GM12878 (cell line): ENCODE measurements at places on chromosomes 4 and X. TPM values are rescaled to one million over a fixed set of nuclear protein-coding genes. Genes with fewer than 3 reads are reported as not detected.
A peak's percentile ranks its signal among the peaks of the same experiment; 100 is the strongest.

GRCh38 chr4:183360161-183360919 lies 38.1 kb upstream of the CLDN24 start:
- DNase-seq, result no peak

- DNase-seq, result no peak
Observed at GRCh38 chrX:139202742-139203420, 327.7 kb upstream of the F9 start.

DNA sequence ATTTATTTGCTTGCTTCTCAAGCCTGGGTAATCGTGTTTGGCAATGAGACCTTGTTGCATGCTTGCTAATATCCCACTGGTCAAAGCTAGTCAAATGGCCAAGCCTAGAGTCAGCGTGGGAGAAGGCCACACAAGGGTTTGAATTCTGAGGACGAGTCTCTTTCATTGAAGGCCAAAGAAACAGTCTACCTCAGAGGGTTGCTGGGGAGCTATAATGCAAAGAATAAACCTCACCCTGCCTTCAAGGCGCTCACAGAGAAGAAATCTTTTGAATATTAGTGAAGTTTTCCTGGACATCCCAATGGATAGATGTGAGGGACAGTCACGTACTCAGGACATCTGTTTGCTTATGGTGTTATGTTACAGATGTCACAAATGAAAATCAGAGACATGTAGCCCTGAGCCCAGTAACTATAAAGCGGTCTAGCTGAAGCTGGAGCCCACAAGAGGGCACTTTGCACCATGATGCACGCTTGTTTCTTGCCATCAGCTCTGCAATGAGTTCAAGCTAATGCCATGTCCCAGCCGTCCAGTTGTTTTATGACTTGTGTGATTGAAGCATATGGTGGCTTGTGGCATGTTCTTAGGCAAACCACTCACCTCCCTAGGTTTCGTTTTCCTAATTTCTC lies 1.1 kb upstream of the TLR3 start:
- peak; percentile 25 for DNase-seq

DNA sequence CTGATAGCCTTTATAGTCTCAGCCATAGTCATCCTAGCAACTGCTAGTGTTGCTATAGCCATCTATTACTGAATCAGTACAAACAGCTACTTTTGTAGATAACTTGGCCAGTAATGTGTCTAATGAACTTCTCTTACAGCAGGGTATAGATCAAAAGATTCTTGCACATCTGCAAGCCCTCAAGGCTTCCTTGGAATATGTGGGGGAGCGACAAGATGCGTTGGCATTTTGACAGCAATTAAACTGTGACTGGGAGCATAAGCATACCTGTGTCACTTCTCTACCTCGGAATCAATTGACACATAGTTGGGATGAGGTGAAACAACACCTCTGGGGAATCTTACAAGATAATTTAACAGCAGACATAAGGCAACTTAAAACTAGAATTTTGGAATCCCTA lies 87.6 kb downstream of the TMEM144 start:
- no peak for DNase-seq

DNA sequence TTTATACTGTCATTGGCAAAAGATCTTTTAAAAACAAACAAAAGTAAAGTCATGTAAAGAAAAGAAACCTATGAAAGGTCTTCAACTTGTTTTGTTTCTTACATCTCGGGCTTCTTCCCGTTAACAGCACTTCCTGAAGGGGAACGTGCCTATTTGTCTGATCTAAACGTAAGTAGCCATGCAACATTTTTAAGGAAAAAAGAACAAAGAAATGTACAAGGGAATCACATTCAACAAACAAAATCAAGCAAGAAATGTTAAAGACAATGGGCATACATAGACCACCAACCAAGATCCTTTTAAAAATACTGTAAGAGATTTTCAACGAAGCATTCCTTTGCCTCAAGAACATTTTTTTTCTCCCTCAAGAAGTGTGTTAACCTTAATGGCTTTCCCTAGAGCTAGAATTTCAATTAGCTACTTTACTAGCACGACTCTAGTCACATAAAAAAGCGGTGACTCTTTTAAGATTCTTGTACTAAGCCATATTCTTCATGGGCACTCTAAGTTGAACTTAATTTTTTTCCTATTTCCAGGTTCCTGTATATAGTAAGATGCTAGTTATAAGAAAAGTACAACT lies 112.0 kb upstream of the TTC29 start:
- no peak for DNase-seq

GRCh38 chrX:115902995-115903394 lies 267.5 kb upstream of the AGTR2 start:
- DNase-seq, result no peak

DNA sequence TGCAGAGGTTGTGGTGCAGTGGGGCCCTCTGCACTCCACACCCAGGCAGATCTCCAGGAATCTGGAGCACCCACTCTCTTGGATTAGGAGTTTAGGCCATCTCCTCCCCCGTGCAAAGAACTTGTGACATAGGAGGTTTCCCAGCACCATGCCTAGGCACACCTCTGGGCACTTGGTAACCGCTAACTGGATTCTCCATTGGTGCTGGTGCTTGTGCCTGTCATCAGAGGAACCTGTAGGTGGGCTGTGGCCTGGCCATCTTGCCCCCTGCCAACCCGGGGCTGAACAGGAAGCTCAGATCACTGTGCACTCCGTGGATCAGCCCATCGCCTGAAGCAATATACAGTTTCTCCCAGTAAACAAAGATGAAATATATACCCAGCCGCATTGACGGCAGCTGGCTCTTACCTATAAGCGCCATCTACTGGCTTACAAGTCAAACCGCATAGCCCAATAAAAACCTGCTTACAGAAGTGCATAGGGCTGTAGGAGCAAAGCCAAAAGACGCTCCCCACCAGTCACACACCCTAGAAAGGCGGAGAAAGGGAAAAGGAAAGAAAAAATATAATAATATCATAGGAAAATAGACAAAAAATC lies 19.1 kb upstream of the TEX13B start:
- no peak for DNase-seq

DNA sequence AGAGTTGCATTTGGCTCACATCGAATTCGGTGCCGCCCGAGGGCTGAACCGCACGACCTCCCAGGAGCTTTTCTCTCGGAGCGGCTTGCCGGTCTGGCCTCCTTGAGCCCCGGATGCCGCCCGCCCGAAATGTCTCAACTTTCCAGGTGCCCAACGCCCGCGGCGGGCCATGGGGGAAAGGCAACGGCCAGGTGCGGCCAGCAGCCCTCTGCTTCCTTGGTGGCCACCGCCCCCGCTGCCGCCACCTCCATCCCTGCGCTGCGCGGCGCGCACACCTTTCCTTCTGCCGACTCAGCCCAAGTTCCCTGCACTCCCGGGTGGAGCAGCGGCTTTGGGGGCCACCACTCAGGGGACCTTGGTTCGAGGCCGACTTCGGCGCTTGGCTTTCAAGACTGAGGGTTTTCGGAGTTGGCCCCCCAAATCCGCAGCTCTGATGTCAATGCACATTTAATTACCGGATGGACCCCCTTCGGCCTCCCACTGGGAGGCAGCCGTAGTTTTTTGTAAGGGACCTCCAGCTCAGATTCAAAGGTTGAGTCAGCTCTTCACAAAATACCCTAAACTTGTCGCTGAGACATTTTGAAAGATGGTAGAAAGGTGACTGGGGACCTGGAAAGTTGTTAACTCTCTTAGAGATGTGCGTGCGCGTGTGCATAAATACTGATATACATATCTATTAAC lies 1.1 kb downstream of the AFF2 start:
- no peak for DNase-seq

DNA sequence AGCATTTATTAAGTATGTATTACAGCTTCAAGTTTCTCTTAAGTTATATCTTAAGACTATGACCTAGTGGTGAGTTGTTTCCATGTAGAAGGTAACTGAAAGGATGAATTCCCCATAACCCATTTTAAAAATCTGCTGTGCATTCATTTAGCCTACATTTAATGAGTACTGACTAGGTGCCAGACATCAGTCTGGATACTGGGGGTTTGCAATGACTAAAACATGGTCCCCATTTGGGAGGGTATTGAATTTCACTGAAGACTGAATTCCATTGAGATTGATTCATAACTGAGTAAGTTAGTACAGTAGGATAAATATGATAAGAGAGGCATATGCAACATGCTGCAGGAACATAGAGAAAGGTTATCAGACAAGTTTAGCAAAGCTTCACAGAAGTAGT lies 241.5 kb downstream of the FRAS1 start:
- no peak for DNase-seq

DNA sequence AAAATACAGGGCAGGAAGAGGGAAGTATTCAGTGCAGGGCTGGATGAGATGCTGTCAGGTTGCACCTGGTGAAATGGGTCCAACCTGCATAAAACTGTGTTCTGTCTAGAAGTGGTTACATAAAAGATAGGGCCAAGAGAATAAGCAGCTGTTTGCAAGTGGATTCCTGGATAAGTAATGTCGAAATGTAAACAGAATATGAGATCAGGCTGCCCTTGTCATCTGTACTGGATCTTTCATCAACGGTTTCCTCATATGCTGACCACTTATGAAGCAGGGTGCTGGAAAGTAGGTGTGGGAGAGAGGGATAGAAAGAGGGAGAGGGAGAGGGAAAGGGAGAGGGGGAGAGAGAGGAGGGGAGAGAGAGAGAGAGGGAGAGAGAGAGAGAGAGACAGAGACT lies 349.8 kb upstream of the CPEB2 start:
- DNase-seq, result no peak

DNA sequence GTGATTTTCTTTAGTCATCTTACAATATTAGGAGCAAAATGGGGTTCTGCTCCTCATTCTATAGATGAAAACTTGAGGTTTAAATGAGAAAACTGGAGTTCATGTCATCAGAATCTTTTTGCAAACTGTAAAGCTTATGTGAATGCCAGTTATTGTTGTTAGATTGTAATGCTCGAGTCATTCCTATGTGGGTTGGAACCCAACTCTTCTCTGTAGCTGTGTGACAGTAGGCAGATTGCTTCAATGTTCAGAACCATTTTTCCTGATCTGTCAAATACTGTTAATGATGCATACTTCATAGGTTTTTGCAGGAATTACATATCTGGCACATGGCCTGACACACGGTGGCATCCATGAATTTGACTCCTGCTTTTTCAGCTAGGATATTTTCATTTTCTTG lies 178.9 kb downstream of the RAPGEF2 start:
- no peak for DNase-seq

- DNase-seq, result no peak
Observed at GRCh38 chr4:136337216-136337615, 1195.1 kb downstream of the PCDH18 start.

GRCh38 chrX:42720209-42720608 lies 57.8 kb downstream of the PPP1R2C start:
- DNase-seq, result no peak

DNA sequence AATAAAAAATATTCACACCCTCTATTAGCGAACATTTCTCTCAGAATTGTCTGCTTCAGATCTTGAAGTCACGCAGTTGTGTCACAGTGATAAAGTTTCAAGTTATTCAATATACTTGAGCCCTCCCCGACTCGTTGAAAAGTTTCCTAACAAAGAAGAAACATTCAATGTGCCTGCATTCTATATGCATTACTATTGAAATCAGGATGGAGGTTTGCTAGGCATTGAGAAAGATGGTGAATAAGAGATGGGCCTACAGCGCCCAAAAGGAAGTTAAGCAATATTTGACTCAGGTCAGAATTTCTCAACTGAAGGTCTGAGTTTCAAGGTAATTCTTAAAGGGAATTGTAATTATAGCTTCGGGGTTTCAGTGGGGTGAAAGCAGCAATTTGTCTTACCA lies 6.1 kb downstream of the TCEANC start:
- no peak for DNase-seq

- no peak for DNase-seq
Observed at GRCh38 chr4:83606898-83607297, 71.0 kb downstream of the GPAT3 start.

GRCh38 chr4:21554066-21554465 lies 394.5 kb downstream of the KCNIP4 start:
- no peak for DNase-seq

GRCh38 chr4:110343534-110343933 lies 132.4 kb upstream of the ENPEP start:
- no peak for DNase-seq

DNA sequence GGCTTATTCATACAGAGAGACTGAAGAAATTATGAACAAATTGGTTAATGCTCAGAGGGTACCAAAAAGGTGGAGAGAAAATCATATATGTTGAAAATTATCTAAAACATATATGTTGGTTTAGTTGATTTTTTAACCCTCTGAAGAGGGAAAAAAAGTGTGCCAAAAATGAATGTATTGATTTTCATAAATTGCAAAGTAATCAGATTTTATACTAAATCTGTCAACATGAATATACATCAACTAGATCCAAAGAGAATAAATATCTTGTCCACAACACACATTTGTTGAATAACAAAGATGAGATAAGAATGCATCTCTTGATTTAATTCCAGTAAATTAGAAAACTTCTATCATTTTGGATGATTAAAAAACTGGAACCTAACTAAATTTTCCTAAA lies 125.3 kb upstream of the TACR3 start:
- DNase-seq, result no peak

- DNase-seq, result no peak
Observed at GRCh38 chrX:69138512-69138911, 26.7 kb downstream of the PJA1 start.

DNA sequence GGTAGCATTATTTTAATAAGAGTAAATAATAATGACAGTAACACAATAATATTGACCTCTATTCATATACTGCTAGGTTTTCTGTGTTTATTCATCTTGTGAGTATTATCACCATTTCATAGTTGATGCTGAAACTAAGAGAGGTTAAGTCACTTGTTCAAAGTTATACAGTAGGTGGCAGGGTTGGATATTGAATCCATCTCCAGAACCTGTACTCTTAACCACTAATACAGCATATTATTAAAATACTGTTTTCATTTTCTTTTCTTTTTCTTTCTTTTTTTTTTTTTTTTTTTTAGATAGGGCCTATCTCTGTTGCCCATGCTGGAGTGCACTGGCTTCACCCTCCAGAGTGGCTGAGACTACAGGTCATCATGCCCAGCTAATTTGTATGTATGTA lies 7.1 kb upstream of the ELF2 start:
- DNase-seq, result no peak

GRCh38 chr4:159398236-159398638 lies 295.4 kb downstream of the RAPGEF2 start:
- DNase-seq, result no peak

GRCh38 chr4:75653845-75654503 lies 19.2 kb downstream of the G3BP2 start:
- DNase-seq, result no peak

GRCh38 chr4:173477016-173477415 lies 53.0 kb downstream of the HAND2 start:
- no peak for DNase-seq

GRCh38 chr4:1654216-1654955 lies 29.7 kb downstream of the FAM53A start:
- DNase-seq, result no peak

The ADAMTS3 gene
- polyA plus RNA-seq, result not detected in 2 replicates

The FANCB gene
- 8.0 and 12.7 TPM in 2 replicates for polyA plus RNA-seq

The SPANXC gene
- not detected in 2 replicates for polyA plus RNA-seq

The MAGEA8 gene
- not detected in 2 replicates for polyA plus RNA-seq

The SMIM43 gene
- polyA plus RNA-seq, result 0.08 TPM in 1 of 2 replicates, not detected in the other

The DCAF8L2 gene
- polyA plus RNA-seq, result not detected in 2 replicates

The ARHGAP24 gene
- polyA plus RNA-seq, result 0.15 and 0.70 TPM in 2 replicates
